COR-L47 (cell line): ENCODE measurements at places on chromosomes 6 and 20.

DNA sequence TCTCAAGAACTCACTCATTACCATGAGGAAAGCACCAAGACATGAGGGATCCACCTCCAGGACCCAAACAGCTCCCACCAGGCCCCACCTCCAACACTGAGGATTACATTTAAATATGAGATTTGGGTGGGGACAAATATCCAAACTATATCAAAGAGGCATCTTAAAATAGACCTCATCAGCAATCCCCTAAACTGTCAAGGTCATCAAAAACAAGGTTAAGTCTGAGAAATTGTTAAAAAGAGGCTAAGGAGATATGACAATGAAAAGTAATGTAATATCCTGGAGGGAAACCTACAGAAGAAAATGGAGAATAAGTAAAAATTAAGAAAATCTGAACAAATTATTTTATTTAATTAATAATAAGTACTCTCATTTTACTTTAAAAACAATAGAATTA, 922.3 kb downstream of the HACE1 start:
- no peak for DNase-seq

DNA sequence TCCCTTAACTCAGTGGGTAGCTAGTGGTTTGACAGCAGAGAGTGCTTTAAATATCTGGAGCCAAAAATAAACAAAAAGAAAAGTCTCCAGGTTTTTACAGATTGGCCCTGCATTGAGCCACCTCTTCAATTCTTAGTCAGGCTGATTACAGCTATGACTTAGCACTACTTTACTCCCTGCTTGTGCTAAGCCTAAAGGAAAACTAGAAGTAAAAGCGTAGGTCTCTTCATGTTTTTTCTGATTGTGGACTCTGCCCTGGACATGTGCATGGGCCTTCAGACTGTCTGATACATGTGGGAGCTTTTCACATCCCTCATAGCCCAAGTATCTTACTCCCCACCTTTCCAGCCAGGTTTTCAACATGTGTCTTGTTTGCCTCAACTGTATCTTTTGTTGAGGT, 33.3 kb downstream of the KPNA5 start:
- DNase-seq = no peak

DNA sequence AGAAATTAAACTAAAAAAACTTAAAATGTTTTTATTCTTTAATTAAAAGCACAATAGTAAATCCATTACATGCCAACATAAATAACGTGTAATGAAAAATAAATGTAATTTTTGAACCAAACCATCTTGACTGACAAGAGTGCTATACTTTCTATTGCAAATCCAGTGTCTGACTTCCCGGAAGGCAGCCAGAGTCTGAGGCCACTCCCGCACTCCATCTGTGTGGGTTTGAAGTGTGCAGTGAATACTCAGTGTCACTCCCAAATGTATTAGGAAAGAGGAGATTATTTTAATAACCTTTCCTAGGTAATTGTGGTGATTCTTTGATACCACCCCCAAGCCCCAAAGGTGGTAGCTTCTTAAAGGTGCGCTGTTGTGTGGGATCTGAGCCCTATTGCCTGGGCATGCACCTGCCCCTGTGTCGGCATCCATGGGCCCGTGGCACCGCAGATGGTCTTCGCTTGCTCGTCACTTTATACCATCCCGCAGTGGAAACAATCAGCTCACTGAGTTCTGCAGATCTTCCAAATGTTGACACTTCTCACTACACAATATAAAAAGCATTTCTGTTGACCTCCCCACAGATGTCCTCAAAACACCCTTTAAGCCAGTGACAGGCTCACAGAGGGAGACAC, 391.2 kb downstream of the THBS2 start:
- no peak for DNase-seq

DNA sequence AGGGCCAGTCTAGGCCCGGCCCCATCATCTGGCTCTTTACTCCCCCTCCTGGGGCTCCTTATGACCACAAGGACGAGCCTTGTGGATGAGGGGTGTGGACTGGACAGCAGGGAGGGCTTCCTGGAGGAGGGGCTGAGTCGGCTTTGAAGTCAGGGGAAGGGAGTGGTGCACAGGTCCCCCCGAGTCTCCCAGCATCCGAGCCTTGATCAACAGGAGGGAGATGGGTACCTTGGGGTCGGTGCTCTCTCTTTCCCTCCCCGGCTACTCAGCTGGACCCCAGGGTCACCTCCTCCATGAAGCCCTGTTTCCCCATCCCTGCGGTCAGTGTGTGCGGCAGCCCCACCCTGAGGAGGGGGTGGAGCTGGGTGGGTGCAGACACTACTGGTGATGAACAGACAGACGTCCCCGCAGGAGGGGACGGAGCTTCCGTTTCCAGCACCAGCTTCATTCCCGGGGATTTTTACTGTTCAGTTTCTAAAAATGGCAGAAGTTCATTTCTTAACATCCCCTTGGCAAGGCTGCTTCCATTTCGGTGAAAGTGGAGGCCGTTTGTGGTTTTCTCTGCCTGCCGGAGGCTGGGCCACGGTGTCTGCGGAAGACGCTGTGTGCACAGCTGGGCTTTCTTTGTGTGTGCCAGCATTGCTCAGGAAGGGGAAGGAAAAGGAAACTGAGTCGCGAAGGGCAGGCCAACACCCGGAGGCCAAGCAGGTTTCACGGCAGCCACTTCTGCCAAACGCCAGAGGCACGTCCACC, 19.6 kb downstream of the NTSR1 start:
- no peak for DNase-seq

DNA sequence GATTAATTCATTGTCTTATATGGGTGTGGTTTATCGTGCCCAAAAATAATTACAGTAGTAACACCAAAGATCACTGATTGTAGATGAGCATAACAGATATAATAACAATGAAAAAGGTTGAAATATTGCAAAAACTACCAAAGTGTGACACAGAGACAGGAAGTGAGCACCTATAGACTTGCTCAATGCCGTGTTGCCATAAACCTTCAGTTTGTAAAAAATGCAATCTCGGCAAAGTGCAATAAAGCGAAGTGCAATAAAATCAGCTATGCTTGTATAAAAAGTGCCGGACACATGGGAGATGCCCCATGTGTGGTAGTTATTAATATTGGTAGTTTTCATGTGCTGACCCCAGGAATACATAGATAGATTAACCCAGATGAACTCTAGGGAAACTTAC, 192.6 kb downstream of the NRN1 start:
- DNase-seq = no peak

DNA sequence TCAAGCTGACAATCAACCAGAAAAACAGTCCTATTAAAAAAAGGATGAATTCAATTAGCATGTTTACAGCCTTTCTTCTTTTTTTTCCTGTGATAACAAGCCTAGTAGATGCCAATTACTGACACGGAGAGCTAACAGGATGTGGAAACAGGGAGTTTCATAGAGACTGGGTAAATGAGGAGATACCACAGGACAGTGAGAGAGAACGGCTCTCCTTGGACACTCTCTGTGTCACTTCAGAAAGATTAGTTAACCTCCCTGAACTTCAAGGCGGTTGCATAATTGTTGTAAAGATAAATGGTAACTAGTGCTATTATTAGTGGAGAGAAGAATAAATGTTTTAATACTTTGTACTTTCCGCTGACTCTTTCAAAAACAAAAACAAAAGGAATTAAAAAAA, 14.8 kb downstream of the SLC17A5 start:
- no peak for DNase-seq

GRCh38 chr20:5688431-5688972, 61.7 kb upstream of the SHLD1 start:
- DNase-seq = no peak

DNA sequence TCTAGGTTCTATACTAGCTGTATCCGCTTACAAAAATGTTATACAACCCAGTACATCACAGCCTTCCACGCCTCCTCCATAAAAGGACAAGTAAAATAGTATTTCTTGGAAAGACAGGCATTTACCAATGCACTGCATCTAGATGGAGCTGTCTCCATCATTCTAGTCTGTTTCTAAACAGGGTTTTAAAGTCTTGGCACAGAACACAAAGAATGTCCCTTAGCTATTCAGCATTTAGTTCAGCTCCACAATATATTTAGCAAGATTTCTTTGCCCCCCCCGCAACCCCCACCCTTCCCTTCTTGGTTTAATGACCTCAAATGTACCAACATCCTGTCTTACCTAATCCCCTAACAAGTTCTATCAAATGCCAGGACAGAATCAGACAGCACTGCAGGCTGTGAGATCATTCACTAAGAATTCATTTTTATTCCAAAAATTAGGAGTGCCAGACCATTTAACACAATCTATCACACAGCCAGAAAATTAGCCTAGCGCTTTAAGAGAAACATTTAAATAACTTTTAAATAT, 198.6 kb downstream of the BACH2 start:
- no peak for DNase-seq

- no peak for DNase-seq
Observed at GRCh38 chr6:127466416-127466815, 7.2 kb upstream of the KIAA0408 start.

GRCh38 chr6:80603679-80604078, 497.2 kb downstream of the BCKDHB start:
- no peak for DNase-seq

DNA sequence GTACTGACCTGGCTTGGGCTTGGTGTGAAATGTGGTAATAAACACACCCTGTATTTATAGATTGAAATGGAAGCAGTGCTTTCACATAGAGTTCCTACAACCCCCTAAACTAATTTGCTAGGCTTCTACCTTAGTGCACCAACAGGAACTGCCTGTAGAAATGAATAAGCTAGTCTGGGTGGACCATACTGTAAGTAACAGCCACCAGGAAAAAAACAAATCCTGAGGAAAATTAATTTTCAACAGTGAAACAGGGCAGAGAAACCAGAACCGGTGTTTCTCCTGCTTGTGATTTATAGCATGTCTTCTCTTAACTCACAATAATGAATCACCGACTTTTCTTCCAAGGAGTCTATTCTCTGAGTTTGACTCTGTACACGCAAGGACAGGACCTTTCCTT, 184.8 kb upstream of the HDAC2 start:
- DNase-seq = no peak

GRCh38 chr20:52056203-52057062, 135.1 kb downstream of the ZFP64 start:
- DNase-seq = no peak

DNA sequence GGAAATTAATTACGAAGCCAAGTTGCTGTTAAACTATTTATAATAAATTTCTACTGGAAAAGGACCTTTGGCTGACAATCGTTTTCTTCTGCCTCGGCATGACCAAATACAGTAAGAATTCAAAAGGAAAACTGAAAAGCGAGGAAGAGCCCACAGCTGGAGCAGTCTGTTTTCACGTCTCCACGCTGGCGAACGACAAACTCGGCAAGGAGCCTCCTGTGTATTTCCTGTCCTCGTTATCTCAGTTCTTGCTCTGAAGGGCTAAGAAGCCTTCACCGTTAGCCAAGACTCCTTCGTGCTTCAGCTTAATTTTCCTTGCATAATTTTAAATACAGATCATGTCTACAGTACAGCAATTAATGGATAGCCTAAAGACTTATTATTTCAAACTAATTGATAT, 214.3 kb upstream of the PLCB4 start:
- DNase-seq = no peak

GRCh38 chr20:50295762-50296449, 105.3 kb downstream of the CEBPB start:
- DNase-seq = peak; percentile 93

DNA sequence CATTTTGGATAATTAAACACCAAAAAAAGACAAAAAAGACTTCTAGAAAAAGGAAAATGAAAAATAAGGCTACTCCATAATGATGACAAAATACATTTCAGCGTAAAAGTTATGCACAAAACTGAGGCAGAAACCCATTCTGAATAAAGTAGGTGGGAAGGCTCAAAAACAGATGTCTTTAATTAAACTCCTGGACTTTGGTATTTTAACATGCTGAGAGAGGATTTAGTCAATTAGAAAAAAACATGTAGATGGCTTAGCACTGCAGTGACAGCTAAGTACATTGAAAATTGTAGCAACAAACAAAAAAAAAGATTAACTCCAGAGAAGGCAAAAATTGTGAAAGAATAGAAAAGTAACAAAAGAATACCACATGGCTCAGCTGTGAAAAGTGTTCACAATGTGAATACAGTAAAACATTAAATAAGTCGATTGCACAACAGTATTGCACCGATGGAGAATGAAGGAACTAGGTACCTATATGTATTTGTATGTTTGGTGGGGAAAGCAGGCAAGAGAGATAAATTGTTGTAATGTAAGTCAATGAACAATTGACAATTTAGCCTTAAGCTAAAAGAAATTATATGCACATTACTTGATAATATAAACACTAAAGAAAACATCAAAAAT, 59.5 kb downstream of the TBC1D32 start:
- no peak for DNase-seq

GRCh38 chr6:1619673-1620503, 10.2 kb downstream of the FOXC1 start:
- no peak for DNase-seq

- no peak for DNase-seq
Observed at GRCh38 chr20:19341348-19342053, 129.1 kb downstream of the SLC24A3 start.

DNA sequence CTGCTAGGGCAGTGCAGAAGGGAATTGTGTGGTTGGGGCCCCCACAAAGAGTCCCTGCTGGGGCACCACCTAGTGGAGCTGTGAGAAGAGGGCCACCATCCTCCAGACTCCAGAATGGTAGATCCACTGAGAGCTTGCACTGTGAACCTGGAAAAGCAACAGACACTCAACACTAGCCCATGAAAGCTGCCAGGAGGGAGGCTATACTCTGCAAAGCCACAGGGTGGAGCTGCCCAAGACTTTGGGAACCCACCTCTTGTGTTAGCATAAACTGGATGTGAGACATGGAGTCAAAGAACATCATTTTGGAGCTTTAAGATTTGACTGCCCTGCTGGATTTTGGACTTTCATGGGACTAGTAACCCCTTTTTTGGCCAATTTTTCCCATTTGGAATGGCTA, 328.4 kb upstream of the KHDRBS2 start:
- DNase-seq = no peak

DNA sequence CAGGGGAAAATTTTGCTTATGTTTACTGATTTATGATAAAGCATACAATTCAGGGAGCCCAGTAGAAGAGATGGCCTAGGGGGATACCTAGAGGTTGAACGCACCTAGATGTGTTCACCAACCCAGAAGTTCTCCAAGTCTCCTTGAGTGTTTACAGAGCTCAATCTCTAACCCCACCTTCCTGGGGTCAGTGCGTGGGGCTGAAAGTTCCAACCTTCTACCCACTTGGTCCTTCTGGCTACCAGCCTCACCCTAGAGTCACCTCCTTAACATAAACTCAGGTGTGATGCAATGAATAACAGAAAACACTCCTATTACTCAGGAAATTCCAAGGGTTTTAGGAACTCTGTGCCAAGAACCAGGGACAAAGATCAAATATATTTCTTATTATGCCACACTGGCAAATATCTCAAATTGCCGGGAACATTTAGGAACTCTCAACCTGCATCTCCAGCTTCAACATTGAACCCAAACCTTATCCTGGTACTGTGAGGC, 26.4 kb downstream of the AFG1L start:
- DNase-seq = no peak
